ENCODE measurements at places on chromosomes 2 and 18.

GRCh38 chr2:203951366-203951902 is 14.9 kb downstream of the ICOS start:
- no peak for DNase-seq

DNA sequence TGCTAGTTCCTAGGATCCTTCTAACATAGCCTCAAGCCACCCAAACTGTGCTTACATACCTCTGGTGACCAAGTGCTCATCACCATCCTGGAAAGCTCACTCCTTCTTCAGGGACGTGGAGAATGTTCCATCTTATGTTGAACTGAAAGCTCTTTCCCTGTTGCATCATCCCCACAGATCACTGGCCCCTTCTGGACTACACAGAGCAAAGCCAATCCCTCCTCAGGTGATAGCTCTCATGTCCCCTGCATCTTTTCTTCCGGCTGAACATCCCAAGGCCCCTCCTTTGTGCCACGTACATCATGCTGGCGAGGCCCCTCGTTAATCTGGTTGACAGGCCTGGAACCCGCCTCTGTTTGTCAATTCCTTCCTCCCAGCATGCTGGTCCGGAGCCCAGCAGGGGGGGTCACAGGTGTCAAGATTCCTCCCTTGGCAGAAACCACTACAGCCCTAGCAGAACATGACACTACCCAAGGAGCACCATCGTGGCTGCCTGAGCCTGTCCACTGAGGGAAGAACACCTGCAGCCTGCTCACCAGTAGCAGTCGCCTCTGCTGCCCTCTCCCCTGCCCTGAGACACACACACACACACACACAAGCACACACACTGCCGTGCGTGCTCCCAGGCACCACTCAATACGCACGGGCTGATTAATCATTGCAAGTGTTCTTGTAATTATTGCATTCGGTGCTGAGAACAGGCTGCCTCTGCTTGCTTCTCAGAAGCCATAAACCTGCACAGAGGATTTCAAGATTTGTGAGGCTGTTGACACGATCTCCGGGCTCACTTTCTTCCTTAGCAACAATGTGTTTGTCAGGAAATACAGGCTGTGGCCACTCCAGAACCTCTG is 6.3 kb upstream of the KCNK3 start:
- no peak for DNase-seq

GRCh38 chr2:25380586-25381375 is 39.1 kb upstream of the DNMT3A start:
- no peak for DNase-seq

DNA sequence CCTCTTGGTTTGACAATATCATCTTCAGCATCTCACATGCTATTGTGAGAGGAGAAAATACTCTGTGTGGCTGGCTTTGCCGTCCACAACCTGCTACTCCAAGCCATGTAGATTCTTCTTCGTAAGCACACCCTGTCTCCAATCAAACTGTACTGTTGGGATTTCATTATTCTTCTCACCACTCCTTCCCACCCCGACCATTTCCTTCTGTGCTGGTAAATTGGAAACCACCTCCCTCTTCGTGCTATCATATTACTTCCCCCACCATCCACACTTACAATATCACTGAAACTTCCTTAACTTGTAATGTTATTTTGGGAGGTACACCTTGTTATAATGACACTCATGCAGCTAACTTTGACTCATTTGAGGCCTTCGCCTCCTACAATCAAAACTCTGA is 3.2 kb upstream of the AGXT start:
- DNase-seq, result no peak

DNA sequence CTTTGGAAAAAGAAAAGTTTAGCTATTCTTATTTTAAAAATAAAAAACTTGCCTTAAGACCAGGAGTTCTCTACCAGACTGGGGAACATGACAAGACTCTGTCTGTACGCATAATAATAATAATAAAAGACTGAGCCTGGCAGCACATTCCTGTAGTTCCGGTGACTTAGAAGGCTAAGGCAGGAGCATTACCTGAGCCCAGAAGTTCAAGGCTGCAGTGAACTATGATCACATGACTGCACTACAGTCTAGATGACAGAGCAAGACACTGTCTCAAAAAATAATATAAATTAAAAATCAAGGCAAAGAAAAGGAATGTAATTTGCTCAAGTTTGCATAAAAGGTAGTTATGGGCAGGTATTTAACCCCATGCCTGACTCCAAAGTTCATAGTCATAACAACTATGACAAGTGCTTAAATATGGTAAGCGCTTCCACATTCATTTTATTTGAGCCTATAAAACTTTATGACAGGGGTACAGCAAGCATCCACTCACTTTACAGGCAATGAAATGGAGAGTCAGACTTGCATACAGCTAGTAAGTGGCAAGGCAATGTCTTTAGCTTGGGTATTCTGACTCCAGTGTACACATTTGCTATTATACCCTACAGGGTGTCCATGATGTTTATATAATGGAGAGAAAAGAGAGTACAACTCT is 1567.8 kb upstream of the PIK3C3 start:
- no peak for DNase-seq

- DNase-seq, result no peak
Observed at GRCh38 chr2:97988722-97989121, 7.0 kb downstream of the TMEM131 start.

DNA sequence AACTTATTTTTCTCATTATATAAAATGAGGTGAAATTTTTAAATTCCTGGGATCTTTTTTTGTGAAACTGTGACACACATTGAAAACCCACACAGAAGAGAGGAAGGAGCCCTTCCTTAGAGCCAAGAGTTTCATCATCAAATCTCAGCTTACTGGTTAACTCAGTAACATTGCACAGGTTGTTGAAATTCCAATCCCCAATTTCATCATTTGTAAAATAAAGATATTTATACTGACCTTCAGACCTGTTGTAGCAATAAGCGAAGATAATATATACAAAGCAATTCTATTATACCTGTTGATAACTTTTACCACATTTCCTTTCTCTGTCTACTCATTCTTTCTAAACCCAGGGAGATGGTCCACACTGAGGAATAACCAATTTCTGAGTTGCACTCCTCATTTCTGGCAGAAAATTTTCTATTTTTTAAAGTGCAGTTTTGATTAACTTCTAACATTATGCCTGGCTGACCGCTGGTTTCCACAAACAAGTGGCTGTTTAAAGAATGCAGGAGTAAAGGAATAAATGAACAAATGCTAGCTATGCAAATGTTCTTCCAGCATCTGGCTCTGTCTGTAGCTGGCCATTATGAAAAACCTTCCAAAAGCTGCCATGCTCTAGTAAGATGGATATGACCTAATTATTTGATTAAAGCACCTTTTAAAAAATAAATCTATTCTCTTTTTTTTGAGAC is 105.7 kb upstream of the LINC00305 start:
- DNase-seq, result no peak

GRCh38 chr2:211468217-211468616 is 911.8 kb downstream of the CPS1 start:
- DNase-seq, result no peak

DNA sequence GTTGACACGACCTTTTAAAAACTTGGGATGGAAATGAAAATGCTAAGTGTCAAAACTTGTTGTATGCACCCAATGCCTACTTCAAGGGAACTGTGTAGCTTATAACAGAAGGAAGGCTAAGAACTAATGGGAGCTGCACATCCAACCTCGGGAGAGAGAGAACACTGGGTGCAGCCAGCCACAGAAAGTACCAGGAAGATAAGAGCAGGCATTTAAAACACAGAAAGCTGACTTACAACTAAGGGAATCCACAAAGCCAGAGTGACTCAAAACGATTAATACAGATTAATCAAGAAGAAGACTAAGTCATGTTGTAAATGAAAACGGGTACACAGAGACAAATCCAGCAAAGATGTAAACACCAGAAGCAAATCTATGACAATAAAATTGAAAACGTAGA is 113.4 kb downstream of the HDAC4 start:
- DNase-seq, result no peak

GRCh38 chr2:9264301-9264700 is 57.7 kb downstream of the ASAP2 start:
- no peak for DNase-seq

GRCh38 chr18:37544713-37545112 is 20.9 kb downstream of the CELF4 start:
- no peak for DNase-seq

- peak; percentile 88 for DNase-seq
Observed at GRCh38 chr2:64617631-64618151, 36.0 kb downstream of the SERTAD2 start.

DNA sequence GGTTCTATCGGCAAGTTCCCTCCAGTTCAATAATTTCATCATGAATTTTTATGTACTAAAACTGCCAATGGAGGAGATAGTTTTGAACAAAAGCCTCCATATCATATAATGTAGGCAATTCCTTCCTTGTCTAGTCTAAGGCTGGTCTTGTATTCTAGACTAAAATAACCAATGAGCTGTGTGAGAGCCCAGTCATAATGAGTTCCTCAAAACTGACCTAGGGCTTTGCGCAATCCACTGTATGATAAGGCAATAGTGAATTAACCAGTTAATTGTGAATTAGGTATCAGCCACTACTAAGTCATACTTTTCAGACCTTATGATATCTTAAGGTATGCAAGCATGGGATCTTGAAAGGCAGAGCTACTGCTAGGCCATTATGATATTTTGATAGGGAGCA is 7.6 kb upstream of the UXS1 start:
- DNase-seq, result no peak

- DNase-seq, result peak; percentile 87
Observed at GRCh38 chr18:9380621-9381395, 46.2 kb downstream of the TWSG1 start.

GRCh38 chr18:73691118-73691517 is 456.5 kb downstream of the FBXO15 start:
- DNase-seq, result no peak

- DNase-seq, result peak; percentile 53
Observed at GRCh38 chr2:148643998-148644882, at the start of gene EPC2. Gene EPC2 (plus strand): TSS chr2:148644751. CDS start chr2:148645018, 267 bp downstream.

DNA sequence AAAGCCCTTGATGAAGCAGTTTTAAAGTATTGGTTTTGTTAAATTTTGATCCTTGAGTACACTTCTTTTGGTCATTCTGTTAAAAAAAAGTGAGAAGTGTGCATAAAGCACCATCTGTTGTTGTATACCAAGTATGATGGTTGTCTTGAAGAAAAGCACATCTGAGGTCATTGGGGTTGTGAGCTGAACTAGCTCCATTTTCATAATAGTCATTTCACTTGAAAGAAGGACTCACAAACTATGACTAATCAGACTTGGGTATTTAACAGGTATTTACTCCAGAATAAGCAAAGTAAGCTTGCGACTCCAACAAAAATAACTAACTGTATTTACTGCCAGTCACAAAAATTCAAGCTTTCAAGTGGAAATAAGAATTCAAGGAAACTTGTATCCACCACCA is 35.1 kb downstream of the CHN1 start:
- DNase-seq, result no peak

- DNase-seq, result no peak
Observed at GRCh38 chr2:167929484-167929883, 317.9 kb downstream of the STK39 start.

- DNase-seq, result no peak
Observed at GRCh38 chr2:152055366-152056108, 43.3 kb downstream of the CACNB4 start.

DNA sequence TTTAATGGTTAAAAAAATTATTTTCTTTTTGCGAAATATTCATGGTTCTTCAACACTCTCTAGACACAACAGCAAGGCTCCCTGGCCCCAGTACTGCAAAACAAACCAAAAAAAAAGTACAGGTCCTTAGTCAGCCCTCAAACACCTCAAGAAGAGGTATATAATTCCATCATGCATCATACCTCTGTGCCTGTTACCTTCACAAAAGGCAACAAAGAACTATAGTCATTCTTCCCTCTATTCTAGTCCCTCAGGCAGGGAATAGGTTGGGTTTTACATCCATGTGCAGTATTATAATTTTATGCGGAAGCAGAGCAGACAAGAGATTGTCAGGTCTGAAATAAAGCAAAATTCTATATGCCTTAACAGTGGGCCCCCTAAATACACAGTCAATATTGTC is 8.5 kb downstream of the NFE2L2 start:
- DNase-seq, result no peak

DNA sequence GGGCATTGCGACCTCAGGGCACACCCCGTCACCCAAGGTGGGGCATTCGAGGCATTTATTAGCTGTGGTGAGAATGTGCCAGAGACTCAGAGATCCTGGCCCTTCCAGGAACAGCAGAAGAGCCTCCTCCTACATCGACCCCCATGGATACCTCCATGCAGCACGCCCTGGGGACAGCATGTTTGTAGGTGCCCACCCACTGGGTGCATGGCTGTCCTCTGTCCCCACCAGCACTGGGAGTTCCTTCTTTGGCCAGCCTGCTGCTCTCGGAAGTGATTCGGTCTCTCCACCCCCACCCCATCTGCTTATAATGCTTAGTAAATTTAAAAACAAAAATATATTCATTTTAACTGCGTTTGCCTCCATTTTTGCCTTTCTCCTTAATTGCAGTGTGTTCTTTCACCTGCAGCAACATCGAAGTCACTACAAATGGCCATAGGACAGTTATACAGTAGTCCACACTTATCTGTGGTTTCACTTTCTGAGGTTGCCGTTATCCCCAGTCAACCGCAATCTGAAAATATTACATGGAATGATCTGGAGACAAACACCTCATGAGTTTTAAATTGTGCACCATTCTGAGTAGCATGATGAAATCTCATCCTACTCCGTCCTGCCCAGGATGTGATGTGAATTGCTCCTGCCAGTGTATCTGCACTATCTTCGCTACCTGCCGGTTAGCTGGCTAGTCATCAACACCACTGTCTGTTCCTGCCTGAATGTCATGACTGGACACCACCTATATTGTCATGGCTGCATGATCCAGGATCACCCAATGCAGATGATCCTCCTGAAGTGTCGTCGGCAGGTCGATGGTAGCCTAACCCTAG is 29.6 kb upstream of the ZCCHC2 start:
- no peak for DNase-seq

- no peak for DNase-seq
Observed at GRCh38 chr2:128405467-128405900, 86.8 kb upstream of the HS6ST1 start.

DNA sequence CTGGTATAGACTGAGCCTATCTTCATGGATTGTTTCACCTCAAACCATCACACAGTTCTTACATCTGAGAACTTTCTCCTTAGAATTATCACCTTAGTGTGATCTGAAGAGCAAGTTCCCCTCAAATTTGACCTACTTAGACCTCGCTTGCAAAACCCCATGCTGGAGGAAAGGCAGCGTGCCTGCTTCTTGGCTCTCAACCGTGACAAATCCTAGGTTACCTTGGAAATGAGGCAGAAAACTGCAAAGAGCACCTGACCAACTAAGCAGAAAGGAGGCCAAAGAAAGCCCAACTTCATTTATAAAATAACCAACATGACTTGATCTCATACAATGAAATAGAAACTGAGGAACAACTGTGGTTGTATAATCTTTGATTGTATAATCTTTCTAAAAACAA is 146.4 kb downstream of the RAB3GAP1 start:
- no peak for DNase-seq
